Fibroblast of lung (primary cell): ENCODE measurements at places on chromosomes 11 and 22.

DNA sequence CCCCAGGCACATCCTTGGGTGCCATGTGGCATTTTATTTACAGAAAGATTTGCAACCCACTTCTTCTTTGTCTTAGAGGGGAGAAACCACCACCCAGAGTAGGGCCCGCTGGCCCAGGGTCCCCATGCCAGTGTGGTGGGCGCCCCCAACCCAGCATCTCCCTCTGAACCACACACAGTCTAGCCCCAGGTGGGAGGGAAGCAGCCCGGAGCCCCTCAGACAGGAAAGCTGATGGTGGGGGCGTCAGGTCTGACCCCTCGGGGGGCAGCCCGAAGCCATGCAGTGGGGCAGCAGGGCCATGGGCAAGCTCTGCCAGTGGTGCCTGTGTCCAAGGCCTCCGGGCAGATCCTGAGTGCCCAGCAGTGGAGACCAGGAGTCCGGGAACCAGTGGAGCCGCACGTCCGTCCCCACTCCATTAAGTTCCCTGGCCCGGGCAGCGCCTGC lies 11.7 kb downstream of the TRPM5 start:
- no peaks in the 10 kb centered on the region for H3K4me1 ChIP-seq
- no peaks in the 10 kb centered on the region for H3K36me3 ChIP-seq
- no peak for DNase-seq
- no peaks in the 10 kb centered on the region for H3K27me3 ChIP-seq

- H3K27me3 ChIP-seq = peaks cover 9% of the 10 kb centered on the region
- H3K4me3 ChIP-seq = no peak overlapping the region
- no peak overlapping the region for H3K27ac ChIP-seq
- no peaks in the 10 kb centered on the region for H3K36me3 ChIP-seq
- no peaks in the 10 kb centered on the region for H3K4me1 ChIP-seq
Observed at GRCh38 chr11:76680518-76681425, 10.2 kb upstream of the LRRC32 start.

DNA sequence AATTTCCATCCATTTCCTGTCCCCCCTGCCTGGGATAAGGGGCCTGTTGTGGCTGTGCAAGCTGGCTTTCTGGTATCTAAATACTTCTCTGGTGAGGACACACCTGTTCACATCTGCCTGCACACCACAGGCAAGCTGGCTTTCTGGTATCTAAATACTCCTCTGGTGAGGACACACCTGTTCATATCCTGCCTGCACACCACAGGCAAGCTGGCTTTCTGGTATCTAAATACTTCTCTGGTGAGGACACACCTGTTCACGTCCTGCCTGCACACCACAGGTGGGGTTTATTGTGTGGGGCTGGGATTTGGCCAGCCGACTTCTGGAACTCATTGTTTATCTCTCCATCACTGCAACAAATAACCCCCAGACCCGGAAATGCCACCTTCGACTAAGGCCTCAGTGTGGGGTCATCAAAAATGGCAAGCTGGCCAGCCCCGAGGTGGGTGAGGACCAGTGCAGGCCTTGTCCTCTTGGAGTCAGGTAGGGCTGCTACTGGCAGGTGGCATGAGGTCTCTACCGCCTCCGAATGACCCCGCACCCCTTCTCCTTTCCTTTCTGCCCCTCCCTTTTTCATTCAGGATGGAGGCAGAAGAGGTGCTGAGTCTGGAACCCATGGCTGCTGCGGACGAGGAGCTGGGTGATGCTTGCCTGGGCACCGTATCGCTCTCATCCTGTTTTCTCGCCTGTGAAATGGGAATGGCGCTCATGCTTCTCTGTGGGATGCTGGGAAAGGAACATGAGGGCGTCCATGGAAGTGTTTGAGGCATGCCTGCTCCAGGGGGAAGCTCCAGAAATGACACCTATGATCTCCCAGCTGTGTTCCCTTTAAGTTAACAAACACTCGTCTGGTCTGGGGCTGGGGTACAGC lies 43.5 kb upstream of the MYEOV start:
- no peak overlapping the region for H3K4me3 ChIP-seq
- H3K4me1 ChIP-seq = no peaks in the 10 kb centered on the region
- peak; percentile 4 for DNase-seq
- peaks cover 8% of the 10 kb centered on the region for H3K27me3 ChIP-seq
- no peaks in the 10 kb centered on the region for H3K36me3 ChIP-seq

DNA sequence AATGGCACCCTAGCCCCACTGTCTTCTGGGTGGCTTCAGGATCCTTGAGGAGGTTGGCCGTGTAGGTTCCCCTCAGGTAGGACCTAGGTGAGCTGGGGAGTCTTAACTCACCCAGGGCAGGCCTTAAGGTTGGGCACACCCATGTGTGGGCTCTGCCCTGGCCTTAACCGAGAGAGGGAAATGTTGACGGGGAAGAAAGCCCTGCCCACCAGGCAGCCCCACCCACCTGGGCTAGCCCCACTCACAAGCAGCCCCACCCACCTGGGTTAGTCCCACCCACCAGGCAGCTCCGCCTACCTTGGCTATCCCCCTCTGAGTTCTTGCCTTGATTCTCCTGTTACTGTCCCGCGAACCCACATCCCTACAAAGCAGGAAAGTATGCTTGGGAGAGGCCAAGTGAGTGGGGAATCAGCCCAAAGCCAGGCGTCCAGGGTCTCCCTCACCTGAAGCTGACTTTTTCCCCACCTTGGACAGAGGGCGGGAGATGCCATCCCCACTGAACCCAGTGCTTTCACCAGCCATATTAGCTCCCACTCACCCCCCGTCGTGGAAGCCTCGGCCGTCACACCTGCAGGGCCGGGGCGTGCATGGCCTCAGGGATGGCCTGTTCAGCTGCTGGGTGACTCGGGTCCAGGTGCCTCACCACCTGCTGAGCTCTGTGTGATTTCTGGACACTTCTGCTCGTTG lies at the start of gene MYEOV:
Gene MYEOV (plus strand): TSS at position 337 of the 687 bp plus-strand sequence. CDS start 1,200 bp downstream, outside the sequence.
- H3K4me3 ChIP-seq = no peak within 1 kb of the TSS
- H3K27ac ChIP-seq = no peak within 1 kb of the TSS
- no peaks in the 10 kb centered on the region for H3K27me3 ChIP-seq

DNA sequence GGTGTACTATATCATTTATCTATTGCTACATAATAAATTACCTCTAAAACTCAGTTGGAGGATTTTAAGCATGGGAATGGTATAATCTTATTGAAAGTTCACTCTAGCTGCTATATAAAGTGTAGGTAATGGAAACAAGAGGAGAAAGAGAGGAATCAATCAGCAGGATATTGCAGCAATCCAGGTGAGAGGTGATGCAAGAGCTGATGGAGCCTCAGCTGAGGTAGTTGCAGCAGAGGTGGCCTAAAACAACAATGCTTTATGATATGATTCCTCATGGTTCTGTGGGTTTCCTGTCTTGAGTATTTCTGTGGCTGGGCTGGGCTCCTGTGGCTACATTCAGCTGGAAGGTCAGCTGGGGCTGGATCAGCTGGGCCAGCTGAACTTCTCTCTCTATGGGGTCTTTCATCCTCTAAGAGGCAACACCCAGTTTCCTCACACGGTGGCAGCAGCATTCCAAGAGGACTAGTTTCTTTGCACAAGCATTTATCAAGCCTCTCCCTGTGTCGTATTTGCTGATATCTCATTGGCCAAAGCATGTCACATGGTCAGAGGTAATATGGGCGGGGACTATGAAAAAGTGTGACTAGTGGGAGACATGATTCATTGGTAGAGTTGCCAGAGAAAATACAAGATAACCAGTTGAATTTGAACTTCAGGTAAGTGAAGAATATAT lies 135.4 kb upstream of the LARGE1 start:
- no peaks in the 10 kb centered on the region for H3K27me3 ChIP-seq
- H3K4me3 ChIP-seq = no peak overlapping the region
- no peaks in the 10 kb centered on the region for H3K4me1 ChIP-seq
- no peak for DNase-seq
- H3K36me3 ChIP-seq = no peaks in the 10 kb centered on the region

GRCh38 chr11:125171974-125172373 lies 7.4 kb downstream of the PKNOX2 start:
- DNase-seq = no peak
- no peaks in the 10 kb centered on the region for H3K36me3 ChIP-seq
- no peak overlapping the region for H3K4me3 ChIP-seq
- peaks cover 27% of the 10 kb centered on the region for H3K4me1 ChIP-seq

DNA sequence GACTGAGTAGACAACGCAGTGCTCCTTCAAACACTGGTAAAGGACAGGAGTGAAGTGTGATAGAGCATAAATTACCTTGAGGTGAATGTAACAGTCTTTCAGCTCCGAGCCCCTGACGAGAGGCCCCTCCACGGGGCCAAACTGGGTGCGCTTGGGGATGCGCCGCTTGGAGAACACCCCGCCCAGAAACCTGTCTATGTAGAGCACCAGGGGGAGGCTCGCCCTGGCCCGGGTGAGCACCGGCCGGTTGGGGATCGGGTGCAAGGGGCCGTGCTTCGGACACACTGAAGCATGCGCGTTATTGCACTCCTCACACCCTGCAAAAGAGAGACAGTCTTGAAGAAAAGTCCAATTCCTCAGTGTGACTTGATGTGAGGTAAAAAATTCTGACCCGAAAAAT lies 49.3 kb upstream of the NFRKB start:
- H3K4me1 ChIP-seq = no peaks in the 10 kb centered on the region
- no peak for DNase-seq
- no peaks in the 10 kb centered on the region for H3K27me3 ChIP-seq
- no peak overlapping the region for H3K4me3 ChIP-seq
- no peak overlapping the region for H3K27ac ChIP-seq

GRCh38 chr22:36528341-36528740 lies 625 bp downstream of the EIF3D start:
- DNase-seq = peak; percentile 21
- H3K36me3 ChIP-seq = peaks cover 13% of the 10 kb centered on the region
- H3K4me1 ChIP-seq = peaks cover 3% of the 10 kb centered on the region
- no peaks in the 10 kb centered on the region for H3K27me3 ChIP-seq
- peak overlapping the region; percentile 94 for H3K27ac ChIP-seq
- H3K4me3 ChIP-seq = peak overlapping the region; percentile 94

GRCh38 chr11:65204646-65205601 lies 23.2 kb downstream of the CAPN1 start:
- peak; percentile 15 for DNase-seq
- H3K4me1 ChIP-seq = no peaks in the 10 kb centered on the region
- no peak overlapping the region for H3K4me3 ChIP-seq

DNA sequence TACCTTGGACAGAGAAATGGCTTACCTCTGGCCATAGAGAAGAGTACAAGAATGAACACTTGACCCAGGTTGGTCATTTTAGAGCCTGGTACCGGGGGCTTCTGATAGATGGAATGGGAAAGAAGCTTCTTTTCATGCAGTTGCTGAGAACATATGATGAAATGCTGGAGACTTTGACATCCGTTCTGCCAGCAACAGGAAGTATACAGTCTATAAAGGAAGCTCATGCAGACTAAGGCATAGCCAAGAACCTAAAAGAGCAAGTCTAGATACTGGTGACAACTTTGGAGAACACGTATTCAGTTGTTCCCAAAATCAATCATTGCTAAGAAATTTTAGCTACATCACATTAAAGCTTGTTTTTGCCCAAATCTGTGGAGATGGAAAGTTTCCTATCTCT lies 894.6 kb downstream of the METTL15 start:
- no peak overlapping the region for H3K4me3 ChIP-seq
- no peaks in the 10 kb centered on the region for H3K36me3 ChIP-seq
- DNase-seq = no peak
- H3K27me3 ChIP-seq = no peaks in the 10 kb centered on the region

DNA sequence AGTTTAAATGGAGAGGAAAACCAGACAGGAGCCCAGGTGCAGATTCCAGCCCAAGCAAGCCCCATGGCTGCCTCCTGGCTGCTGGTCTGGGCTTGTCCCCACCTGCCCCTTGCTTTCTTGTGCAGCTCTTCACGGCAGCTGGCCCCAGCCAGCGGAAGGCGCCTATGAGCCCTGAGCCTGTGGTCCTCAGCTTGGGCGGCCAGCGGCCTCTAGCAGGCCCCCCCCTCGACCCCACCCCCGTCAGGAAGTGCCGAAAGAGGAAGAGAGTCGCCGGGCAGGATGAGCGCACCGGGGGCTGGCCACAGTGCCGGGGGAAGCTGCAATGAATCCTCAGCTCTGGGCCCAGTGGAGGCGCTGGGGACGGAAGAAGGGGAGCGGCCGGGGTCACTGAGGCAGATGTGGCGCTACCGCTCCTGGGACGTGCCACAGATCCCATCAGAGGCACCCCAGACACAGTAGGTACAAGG lies 2.1 kb upstream of the DGKZ start:
- H3K27me3 ChIP-seq = peaks cover 15% of the 10 kb centered on the region
- no peak for DNase-seq
- H3K27ac ChIP-seq = no peak overlapping the region
- H3K36me3 ChIP-seq = no peaks in the 10 kb centered on the region

- peak; percentile 71 for DNase-seq
- no peaks in the 10 kb centered on the region for H3K36me3 ChIP-seq
- H3K27me3 ChIP-seq = no peaks in the 10 kb centered on the region
- H3K4me1 ChIP-seq = no peaks in the 10 kb centered on the region
- no peak overlapping the region for H3K27ac ChIP-seq
Observed at GRCh38 chr11:104534278-104534677, 364.0 kb downstream of the CASP12 start.

DNA sequence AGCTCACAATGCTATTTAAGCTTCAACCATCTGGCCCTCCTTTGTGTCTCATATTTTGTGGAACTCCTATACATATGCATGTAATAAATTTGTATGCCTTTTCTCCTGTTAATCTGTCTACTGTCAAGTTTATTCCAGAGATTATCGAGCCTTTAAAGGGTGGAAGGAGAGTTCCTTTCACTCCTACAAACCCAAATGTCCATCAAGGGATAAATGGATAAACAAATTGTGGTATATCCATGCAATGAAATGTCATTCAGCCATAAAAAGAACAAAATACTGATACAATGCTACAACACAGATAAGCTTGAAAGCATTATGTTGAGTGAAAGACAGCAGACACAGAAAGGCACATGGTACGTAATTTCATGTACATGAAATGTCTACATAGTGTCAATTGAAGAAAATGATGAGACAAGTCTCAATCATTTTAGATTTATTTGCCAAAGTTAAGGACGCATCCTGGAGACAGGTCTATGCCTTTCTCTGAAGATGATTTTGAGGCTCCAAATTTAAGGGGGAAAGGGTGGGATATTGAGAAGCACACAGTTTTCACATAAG lies 17.7 kb upstream of the FEZ1 start:
- DNase-seq = no peak
- no peaks in the 10 kb centered on the region for H3K27me3 ChIP-seq
- no peak overlapping the region for H3K4me3 ChIP-seq
- no peak overlapping the region for H3K27ac ChIP-seq

DNA sequence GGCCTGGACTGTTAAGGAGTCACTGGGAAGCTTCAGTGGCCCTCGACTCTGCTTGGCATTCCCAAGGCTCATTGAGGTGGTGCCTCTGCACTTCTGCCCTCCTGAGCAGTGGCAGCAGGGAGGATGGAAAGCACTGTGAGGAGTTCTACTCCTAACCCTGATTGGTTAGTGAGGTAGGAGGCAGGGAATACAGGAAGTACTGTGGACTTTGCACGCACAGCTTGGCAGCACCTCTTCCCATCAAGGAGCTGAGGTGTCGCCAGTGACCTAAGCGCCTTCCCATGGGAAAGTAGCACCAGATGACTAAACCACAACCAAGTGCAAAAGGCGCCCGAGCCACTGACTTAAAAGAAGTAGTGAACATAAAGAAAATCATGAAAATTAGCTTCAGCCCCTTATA lies 152.5 kb upstream of the CADM1 start:
- no peak overlapping the region for H3K27ac ChIP-seq
- H3K4me1 ChIP-seq = no peaks in the 10 kb centered on the region
- H3K27me3 ChIP-seq = no peaks in the 10 kb centered on the region
- no peak for DNase-seq
- H3K36me3 ChIP-seq = no peaks in the 10 kb centered on the region
